ENCODE measurements at places on chromosomes 6 and 20.

GRCh38 chr6:157428427-157429202 is 47.6 kb downstream of the ZDHHC14 start:
- peak; percentile 26 for DNase-seq

DNA sequence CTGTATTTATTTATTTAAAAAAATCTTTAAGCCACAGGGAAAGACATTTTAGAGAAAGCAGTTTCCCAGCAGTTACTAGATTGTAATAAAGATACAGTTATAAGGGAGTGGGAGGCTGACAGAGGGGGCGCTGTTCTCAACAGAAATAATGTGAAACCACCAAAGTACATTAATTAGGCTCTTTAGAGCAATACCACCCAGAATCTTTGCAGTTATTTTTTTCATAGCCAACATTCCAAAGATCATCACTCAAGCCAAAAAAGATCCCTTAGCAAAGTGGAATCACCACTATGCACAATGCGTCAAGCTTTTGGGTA is 331.3 kb upstream of the DEFB112 start:
- DNase-seq, result no peak

GRCh38 chr6:52995913-52996645 is 995 bp upstream of the GSTA4 start:
- peak; percentile 81 for DNase-seq

GRCh38 chr6:158021814-158022748 is 40.4 kb downstream of the SYNJ2 start:
- no peak for DNase-seq

DNA sequence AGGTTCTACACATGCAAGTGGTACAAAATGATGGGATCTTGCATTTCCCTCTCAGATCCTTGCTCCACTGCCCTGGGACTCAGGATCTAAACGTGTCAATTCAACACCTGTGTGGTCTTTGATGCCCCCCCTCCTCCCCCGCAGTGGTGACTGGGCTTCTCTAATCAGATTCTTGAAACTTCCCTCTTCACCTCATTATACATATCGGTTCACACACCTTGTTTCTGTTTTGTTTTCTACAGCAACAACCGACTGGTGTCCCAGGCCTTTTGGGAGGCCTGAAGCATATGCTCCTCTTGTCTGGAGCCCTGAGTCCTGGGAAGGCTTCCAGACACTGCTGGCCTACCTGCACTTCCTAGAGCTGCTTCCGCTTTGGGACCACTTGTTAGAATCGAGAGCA is 20.0 kb downstream of the SAMD3 start:
- no peak for DNase-seq

DNA sequence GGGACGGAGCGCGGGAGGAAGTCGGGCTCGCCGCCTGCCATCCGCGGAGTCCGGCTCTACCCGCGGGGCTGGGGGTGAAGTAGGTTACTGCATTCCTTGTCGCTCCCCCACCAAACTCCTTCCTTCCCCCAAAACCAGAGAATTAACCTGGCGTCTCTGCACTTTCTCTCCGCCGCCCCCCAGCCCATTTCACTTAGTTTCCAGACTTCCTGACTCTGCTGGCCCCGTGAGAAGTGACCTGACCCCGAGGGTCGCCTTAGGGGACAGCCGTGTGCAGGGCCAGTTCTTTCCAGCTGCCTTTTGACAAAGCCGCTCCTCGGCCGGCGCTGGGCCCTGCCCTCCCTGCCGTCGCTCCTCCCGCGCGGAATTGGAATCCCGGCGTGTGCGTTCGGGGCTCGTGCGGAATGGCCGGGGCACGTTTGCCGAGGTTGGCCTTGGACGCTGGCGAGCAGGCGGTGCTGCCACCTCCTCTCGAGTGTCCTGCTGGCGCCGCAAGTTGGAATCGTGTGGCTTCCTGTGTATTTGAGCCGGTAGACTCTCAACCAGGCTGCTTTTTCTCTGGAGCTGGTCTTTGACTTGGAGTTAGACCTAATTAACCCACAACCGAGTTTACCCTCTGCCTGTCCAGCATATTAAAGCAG is 650 bp downstream of the DCBLD1 start:
- DNase-seq, result peak; percentile 90

GRCh38 chr6:140779991-140780596 is 1352.6 kb upstream of the GJE1 start:
- DNase-seq, result no peak

- no peak for DNase-seq
These were observed 54.6 kb downstream of the GMDS start for GRCh38 chr6:2190661-2191389.

- DNase-seq, result no peak
These were observed 374.8 kb downstream of the MAFB start for GRCh38 chr20:40314278-40314677.

- DNase-seq, result no peak
These were observed 1.3 kb downstream of the YWHAB start for GRCh38 chr20:44886828-44887227.

DNA sequence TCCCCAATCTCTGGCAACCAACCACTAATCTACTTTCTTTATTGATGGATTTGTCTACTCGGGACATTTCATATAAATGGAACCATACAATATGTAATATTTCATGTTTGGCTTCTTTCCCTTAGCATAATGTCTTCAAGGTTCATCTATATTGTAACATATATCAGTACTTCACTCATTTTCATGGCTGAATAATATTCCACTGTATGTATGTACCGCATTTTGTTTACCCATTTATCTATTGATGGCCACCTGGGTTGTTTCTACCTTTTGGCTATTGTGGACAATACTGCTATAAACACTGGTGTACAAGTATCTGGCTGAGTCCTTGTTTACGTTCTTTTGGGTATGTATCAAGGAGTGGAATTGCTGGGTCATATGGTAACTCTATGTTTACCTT is 48.4 kb downstream of the PANK2 start:
- no peak for DNase-seq

DNA sequence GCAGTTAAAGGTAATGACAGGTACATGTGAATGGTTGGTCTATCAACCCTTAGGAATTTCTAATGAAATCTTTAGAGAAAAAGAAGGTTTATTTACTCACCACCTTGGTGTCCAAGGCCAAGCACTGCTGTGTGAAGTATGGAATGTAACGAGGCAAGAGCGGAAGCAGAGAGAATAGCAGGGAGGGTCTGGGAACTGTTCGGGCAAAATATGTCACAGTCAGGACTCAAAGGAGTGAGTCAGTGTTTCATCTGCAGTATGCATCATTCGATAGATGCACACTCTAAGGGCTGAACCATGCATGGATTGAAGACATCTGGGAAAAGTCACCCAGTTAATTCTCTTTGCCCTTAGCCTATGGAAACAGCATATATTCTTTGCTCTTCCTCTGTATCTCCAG is 33.2 kb downstream of the ADGRF5 start:
- DNase-seq, result no peak

DNA sequence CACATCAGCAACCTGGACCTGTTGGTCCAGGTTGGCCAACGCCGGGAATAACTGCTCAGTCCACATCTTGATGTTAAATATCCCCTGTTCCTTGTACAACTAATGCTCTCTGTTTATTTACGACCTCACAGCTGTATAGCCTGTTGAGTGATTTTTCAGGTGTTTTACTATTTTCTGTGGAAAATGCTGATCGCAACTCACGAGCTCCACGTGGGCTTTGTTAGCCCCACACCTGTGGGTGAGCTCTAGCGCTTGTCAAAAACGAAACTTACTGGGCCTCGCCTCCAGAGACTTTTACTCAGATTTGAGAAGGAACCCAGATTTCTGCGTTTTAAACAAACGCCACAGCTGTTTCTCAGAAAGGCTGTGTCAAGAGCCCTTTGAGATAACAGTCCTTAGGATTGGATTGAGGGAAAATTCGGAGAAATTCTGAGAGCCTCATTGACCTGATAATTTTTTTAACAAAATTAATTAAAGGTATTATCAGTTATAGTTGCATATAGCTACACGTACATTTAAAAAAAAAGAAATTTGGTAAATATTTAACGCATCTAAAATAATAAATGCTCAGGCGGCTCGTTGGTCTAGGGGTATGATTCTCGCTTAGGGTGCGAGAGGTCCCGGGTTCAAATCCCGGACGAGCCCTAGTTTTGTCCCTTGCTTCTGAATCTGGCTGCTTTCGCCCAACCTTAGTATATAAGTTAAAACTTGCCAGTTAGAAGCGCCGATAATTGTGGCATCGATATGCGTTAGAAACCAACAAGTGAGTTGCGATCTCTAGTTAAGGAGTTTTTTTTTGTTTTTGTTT is 16.7 kb downstream of the HMGN4 start:
- DNase-seq, result peak; percentile 85

- no peak for DNase-seq
These were observed 37.1 kb downstream of the PLEKHG1 start for GRCh38 chr6:150636808-150637207.

- no peak for DNase-seq
These were observed 197.6 kb downstream of the RIMS1 start for GRCh38 chr6:72083976-72084375.

DNA sequence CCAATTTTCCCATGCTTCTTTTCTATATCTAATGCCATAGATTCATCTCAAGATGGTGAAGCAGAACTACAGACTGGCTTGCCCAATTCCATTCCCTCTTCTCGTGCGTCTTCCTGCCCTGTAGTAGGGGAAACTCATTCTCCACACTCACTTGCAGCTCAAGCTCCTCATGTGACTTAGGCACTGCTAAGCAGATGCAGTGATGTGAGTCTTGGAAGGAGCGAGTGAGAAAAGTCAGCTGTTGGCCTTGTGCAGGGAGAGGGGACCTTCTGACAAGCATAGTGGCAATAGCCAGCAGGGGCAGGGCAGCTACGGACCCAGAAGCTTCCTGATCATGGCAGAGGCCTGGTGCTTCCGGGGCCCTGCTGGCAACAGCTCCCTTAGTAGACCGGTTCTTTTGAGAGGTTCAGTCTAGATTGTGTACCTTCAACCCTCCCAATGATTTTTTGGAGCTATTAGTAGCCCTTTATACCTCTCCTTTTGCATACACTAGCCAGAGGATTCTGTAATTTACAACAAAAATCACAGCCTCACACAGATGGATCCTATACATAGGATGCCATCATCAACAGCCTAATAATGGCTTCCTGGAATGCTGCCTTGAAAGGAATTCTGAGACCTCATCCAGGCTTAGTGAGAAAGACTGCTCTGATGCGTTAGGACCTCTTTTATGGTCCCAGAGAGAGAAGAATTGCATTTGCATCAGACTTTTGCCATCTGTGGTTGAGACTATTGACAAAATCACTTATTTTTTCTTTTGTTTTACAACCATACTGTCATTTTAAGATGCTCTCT is 121.5 kb upstream of the RIPOR2 start:
- no peak for DNase-seq

DNA sequence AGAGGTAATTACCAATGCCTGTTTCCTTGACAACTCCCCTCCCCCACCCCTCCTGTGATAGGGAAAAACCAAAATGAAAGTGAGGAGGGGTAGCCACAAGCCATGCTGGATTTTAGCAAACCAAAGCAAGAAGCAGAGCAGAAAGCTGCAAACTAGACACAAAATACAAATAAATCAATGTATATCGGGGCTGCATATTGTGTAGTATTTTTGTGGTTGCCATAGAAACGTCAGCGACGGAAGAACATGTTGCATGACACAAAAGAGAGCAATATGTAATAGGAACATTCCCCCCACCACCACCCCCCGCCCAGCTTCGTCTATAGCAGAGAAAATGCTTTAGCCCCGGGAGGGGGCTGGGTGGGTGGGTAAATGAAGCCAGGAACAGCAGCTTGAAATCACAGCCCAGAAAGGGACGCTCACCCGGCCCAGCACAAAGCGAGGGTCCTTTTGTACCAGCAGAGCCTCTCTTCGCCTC is 548 bp downstream of the AGPAT4 start:
- DNase-seq, result peak; percentile 70

- DNase-seq, result peak; percentile 88
These were observed 116.0 kb downstream of the TRIM27 start for GRCh38 chr6:28807682-28808280.

DNA sequence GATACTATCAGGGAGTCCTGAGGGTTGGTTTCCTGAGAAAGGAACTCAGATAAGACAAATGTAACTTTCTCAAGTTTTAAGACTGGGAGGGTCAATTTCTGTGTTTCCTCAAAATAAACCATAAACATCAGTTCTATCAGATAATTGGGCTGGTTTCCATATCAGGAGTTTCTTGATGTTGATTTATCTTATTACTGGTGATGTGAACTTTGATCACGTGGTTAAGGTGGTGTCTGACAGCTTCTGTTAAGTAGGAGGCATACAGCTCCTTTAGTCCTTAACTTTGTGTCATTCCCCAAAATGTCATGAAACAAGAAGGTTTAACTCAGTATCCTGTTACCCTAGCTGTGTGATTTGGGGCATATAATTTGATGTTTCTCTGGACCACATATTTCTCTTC is 145.2 kb downstream of the ZNF217 start:
- no peak for DNase-seq

DNA sequence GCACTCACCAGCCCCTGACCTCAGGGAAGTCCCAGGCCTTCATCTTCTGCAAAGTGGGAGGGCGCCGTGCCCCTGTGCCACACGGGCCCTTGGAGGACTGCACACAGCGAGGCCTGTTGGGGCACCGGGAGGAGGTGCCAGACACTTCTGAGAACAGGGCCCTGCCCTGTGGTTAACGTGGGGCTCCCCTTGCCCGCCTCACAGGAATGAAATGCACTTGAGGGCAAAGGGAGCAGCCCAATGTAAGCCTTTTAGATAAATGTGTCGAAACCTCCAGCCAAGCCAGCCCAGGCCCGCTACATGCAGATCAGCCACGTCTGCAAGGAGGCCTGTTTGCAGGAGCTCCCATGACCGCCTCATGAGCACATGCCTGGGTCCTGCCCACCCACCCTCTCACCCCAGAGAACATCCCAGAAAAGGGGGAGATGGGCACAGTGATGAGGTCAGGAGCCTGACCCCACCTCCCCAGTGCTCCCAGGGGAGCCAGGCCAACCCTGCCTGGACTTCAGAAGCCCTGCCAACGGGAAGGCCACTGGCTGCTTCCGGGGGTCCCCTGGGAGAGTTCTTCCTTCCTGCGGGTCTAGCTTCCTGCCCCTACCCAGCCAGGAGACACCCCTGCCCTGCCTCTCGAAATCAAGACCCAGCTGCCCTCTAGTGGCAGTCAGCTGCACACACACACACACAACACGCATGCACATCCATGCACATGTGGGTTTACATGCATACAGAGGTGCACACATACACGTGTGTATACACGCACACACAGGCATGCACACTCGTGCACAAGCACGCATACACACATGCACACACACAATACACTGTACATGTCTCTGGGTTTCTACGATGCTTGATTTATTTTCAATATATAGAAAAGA is 178.7 kb downstream of the TAF4 start:
- peak; percentile 66 for DNase-seq

- DNase-seq, result no peak
These were observed 677.6 kb downstream of the KIF16B start for GRCh38 chr20:15895560-15896084.

- no peak for DNase-seq
These were observed 42.8 kb downstream of the HNF4A start for GRCh38 chr20:44398335-44398734.

Measured in ELF-1 (cell line).